ENCODE measurements at places on chromosomes 6 and 20.
A peak's percentile ranks its signal among the peaks of the same experiment; 100 is the strongest.

GRCh38 chr20:2867081-2867864 lies 6.0 kb upstream of the PTPRA start:
- DNase-seq = no peak

- DNase-seq = no peak
These were observed 7.5 kb downstream of the ESF1 start for GRCh38 chr20:13777171-13777601.

- DNase-seq = no peak
These were observed 132.4 kb upstream of the STXBP5 start for GRCh38 chr6:147071776-147072175.

DNA sequence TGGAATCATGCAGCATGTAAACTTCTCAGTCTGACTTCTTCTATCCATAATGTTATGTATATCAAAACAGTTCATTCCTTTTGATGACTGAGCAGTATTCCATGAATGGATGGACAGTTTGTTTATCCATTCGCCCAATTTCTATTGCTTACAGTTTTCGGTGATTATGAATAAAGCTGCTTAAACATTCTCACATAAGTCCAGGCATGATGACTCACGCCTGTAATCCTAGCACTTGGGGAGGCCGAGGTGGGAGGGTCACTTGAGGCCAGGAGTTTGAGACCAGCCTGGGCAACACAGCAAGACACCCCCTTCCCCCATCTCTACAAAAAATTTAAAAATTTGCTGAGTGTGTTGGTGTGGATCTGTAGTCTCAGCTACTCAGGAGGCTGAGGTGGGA lies 22.9 kb upstream of the HMGA1 start:
- DNase-seq = no peak

DNA sequence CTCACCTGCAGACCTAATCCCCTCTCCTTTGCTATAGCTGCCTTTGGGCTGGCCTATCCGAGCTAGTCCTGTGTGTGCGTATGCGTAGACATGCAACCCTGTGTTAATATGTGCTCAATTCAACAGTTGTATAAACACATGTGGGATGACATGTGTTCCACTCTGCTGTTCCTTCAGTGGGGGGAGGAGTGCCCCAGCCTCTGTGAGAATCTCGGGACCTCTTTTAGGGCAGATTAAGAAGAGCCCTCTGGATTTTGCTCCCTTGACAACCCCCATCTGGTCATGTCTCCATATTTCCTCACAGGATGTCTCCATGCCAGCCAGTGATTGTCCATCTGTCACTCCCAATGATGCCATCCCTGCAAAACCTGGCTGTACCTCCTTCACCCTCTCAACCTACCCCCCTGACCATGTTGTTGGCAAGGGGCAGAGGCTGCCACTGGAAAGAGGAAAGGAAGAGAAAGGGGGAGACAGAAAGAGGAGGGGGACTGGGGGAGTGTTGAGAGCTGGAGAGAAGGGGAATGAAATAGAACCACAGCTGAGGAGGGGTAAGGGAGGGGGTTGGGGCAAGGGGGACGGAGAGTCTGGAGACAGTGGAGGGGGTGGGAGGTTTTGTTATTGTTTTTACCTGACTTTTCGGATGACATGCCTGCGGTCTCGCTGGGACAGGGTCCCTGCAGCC lies 417 bp downstream of the PRRT1 start:
- no peak for DNase-seq

- DNase-seq = no peak
These were observed 60.4 kb upstream of the SDHAF4 start for GRCh38 chr6:70506321-70506720.

- no peak for DNase-seq
These were observed 122.0 kb upstream of the HDAC2 start for GRCh38 chr6:114092943-114093342.

DNA sequence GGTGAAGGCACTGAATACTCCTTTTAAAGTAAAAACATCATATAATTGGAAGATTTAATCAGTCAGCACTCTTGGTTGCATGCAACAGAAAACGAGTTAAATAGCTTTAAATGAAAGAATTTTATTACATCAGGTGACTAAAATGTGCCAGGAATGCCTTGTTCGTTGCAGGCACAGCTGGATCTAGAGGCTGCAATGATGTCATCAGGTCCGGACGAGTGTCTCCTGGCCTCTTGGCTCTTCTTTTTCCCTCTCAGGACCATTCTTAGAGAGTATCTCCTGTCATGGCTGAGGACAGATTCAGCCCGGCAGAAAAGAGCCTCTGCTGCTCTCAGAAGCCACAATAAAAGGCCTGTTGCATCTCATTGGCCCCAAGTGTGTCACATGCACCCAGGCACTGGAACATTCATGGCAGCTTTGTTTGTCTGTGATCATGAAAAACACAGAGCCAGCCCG lies 510.7 kb upstream of the SULF2 start:
- DNase-seq = no peak

GRCh38 chr20:22288957-22289356 lies 295.4 kb downstream of the FOXA2 start:
- DNase-seq = no peak

DNA sequence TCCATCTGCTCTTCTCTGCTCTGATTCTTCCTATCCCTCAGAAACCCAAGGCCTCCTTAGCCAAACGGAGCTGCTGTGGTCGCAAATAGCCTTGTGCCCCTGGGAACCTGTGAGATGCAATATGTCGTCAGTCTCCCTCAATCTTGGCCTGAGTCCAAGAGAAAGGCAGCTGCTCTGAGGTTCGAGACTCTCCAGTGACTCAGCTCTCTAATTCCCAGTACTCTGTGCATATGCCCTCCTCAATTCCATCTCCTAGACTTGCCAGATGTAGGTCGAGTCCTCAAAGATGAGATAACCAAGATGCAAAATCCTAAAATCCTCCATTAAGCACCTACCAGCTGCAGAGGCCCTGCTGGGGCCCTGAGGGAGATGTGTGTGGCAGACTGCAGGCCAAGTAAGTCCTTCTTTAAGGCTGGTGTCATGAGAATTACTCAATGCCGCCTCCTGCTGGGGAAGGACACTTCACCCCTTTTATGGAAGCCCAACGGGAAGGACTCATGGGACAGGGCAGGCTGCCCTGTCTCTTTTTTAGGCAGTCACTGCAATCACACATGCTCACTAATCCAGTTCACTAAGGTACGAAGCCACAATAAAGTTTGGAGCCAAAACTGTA lies 28.5 kb downstream of the C6orf15 start:
- no peak for DNase-seq

- DNase-seq = no peak
These were observed 34.9 kb upstream of the HIVEP1 start for GRCh38 chr6:11977193-11977592.

GRCh38 chr20:48489656-48490055 lies 338.1 kb downstream of the PREX1 start:
- DNase-seq = no peak

GRCh38 chr6:93721386-93722048 lies 302.2 kb upstream of the EPHA7 start:
- peak; percentile 14 for DNase-seq

DNA sequence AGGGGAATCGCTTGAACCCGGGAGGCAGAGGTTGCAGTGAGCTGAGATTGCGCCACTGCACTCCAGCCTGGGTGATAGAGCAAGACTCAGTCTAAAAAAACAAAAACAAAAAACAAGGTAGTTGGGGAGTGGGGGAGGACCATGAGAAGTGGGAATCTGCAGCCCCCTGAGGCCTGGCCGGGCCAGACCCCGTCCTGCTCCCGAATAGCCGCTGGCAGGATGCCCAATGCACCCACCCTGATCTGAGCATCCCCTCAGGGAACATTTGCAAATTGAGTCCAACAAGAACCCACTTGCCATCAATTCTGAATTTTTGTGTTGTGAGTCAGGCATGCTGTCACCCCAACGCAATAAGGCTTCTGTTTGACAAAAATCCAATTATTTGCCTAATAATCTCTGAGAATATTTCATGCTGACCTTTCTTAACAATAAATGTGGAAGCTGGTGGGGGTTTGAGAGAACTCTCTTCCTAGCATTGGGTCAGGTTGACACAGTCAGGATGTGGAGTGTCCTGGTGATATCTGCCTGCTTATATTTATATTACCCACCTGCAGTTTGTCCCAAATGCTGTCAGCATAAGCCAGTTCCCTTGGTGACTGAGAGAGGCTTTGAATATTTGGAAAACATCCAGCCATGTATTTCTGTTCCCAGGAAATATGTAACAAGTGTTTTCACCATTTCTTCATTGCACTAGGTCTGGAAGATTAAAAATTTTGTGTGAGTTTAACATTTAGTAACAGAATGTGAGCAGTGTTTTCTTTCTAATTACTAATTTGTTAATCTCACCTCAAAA lies 28.4 kb upstream of the FRMD1 start:
- DNase-seq = no peak

DNA sequence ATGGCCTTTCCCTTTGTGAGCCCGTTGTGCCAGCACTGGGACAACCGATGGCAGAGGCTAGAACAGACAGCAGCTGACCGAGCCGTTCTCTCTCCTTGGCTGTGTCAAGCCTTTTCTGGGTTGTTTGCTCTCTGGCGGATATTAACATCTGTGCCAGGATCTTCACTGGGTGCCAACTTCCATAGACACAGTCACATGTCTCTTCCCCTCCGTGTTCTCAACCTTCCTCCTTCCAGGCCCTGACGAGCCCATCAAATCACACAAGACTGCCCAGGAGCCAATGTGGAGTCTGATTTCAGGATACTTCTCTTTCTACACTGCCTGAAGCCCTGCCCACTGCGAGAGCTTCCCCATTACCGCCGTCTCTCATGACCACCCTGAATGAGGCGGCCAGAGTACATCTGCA lies 111.0 kb upstream of the RALGAPA2 start:
- DNase-seq = no peak

All from COLO829 (cell line).